NCI-H1930 (cell line): ENCODE measurements at places on chromosomes 2 and 18.

GRCh38 chr2:177763531-177764265 is 308.9 kb downstream of the PDE11A start:
- peak; percentile 71 for DNase-seq

- DNase-seq = no peak
Observed at GRCh38 chr2:157053876-157054275, 203.6 kb upstream of the GALNT5 start.

DNA sequence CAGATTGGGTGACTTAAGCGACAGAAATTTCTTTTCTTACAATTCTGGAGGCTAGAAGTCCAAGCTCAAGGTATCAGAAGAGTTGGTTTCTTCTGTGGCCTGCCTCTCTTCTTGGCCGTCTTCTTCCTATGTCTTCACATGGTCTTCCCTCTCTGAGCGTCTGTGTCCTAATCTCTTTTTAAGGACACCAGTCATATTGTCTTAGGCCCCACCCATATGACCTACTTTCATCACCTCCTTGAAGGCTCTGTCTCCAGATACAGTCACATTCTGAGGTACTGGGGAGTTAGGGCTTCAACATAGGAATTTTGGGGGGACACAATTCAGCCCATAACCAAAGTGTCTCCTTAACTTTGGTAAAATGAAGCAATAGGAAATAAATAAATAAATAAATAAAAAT is 110.9 kb upstream of the EPC2 start:
- DNase-seq = no peak

DNA sequence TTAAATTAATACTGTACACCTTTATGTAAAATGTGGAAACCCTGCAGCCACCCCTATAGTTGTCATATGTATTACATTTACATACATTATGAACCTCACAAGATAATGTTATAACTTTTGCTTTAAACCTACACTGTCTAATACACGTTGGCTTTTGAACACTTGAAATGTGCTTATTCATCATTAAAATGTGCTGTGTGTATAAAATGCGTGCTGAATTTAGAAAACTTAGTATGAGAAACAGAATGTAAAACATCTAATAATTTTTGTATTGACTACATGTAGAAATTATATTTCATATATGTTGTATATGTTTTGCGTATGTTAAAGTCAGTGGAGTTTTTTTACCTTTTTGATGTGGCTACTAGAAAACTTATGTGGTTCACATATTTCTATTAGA is 68.8 kb downstream of the MAPRE2 start:
- no peak for DNase-seq

GRCh38 chr18:62412231-62412979 is 87.3 kb downstream of the TNFRSF11A start:
- no peak for DNase-seq

DNA sequence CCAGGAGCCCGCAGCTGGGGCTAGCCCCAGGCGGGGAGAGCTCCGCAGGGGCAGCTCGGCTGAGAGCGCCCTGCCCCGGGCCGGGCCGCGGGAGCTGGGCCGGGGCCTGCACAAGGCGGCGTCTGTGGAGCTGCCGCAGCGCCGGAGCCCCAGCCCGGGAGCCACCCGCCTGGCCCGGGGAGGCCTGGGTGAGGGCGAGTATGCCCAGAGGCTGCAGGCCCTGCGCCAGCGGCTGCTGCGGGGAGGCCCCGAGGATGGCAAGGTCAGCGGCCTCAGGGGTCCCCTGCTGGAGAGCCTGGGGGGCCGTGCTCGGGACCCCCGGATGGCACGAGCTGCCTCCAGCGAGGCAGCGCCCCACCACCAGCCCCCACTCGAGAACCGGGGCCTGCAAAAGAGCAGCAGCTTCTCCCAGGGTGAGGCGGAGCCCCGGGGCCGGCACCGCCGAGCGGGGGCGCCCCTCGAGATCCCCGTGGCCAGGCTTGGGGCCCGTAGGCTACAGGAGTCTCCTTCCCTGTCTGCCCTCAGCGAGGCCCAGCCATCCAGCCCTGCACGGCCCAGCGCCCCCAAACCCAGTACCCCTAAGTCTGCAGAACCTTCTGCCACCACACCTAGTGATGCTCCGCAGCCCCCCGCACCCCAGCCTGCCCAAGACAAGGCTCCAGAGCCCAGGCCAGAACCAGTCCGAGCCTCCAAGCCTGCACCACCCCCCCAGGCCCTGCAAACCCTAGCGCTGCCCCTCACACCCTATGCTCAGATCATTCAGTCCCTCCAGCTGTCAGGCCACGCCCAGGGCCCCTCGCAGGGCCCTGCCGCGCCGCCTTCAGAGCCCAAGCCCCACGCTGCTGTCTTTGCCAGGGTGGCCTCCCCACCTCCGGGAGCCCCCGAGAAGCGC is 15.0 kb upstream of the GMPPA start:
- DNase-seq = no peak

DNA sequence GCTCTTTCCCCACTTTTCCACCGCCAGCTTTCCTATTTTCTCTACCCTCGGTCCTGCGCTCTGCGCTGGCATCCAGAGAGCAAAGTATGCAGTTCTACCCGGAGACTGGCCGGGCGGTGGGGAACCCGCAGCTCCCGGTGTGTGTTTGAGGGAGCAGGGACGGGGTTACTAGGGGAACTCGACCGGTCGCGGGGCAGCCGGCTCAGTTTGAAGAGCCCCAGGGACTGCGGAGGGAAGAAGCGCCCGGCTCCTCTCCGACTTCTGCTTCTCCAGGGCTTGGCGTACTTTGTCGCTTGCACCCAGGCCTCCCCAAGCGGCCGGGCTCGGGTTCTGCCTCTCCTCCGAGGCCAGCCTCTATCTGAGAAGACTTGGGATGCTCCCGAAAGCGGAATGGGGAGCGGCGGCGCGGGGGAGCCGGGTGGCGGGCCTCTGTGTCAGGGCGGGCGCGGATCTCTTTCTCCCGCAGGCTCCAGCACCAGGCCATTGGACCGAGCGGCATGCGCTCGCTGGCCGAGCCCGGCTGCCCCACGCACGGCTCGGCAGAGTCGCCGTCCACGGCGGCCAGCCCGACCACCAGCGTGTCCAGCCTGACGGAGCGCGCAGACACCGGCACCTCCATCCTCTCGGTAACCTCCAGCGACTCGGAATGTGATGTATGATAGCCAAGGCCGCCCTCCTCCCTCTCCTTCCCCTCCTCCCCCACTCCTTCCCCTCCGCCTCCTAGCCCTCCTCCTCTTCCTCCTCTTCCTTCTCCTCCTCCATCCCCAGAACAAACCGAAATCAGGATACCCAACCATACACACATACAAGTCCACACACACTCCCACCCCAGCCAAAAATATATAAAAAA is 2.8 kb downstream of the SIX3 start:
- DNase-seq = no peak

- DNase-seq = no peak
Observed at GRCh38 chr2:176656038-176656775, 387.0 kb downstream of the MTX2 start.

GRCh38 chr2:215356948-215357461 is 45.1 kb downstream of the ATIC start:
- no peak for DNase-seq
